Cortex of kidney (tissue), 1 donor: ENCODE measurements at places on chromosomes 4 and X.

DNA sequence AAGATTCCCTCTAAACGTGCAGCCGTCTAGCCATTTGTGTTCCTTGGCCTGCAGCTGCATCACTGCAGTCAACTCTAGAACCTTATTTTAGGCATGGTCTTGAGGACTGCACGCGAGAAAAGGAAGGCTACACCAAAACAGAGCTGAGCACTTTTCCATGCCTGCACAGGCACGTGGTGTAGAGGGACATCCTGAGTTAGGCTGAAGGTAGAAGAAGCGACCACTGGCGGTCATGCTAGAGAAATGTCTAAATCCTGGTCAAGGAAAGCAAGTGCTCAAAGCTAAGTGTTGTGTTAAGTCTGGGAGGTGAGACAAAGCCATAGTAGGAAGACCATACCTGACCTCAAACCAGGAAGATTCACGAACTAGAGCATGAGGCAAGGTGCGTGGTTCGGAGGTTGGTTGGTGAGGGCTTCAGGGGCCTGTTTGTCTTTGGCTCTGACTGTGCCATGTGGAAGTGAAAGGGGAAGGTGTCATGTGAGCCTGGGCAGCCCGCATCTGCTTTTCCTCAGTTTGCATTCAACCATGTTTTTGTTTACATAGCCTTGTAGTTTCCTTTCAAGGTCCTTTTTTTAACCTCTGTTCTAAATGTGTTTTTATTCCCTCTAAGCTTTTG, 203.8 kb downstream of the AASDH start:
- no peak for DNase-seq

DNA sequence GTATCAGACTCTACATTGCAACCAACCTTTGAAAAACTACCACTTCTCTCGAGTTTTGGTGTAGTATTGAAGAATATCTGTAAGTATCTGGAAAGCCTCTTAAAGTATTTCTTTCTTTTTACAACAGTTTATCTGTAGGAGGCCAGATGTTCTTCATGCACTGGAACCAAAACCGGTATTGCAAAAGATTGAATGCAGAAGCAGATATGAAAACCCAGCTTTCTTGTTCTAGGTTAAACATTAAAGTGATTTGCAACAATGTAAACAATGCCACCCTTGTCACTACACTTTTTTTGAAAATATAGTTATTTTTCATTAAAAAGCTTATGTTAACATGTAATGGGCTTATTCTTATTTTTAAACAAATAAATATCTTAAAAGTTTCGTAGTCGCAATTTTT, 27.2 kb downstream of the PLS3 start:
- DNase-seq: no peak

GRCh38 chr4:185467101-185467500, 4.4 kb downstream of the CCDC110 start:
- DNase-seq: no peak

GRCh38 chrX:129099207-129099606, 424.1 kb downstream of the SMARCA1 start:
- DNase-seq: no peak

DNA sequence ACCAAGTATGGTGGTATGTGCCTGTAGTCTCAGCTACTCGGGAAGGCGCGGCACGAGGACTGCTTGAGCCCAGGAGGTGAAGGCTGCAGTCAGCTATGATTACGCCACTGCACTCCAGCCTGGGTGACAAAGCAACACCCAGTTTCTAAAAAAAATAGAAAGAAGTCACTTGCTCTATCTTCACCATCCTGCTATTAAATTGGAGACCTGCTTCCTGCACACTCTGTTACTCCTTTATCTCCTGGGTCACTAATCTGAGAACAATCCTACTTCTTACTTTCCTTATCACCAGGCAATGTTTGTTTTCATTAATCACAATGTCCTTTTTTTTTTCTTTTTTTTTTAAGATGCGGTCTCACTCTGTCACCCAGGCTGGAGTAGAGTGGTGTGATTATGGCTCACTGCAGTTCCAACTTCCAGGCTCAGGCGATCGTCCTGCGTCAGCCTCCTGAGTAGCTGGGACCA, 16.2 kb downstream of the PRKX start:
- no peak for DNase-seq

DNA sequence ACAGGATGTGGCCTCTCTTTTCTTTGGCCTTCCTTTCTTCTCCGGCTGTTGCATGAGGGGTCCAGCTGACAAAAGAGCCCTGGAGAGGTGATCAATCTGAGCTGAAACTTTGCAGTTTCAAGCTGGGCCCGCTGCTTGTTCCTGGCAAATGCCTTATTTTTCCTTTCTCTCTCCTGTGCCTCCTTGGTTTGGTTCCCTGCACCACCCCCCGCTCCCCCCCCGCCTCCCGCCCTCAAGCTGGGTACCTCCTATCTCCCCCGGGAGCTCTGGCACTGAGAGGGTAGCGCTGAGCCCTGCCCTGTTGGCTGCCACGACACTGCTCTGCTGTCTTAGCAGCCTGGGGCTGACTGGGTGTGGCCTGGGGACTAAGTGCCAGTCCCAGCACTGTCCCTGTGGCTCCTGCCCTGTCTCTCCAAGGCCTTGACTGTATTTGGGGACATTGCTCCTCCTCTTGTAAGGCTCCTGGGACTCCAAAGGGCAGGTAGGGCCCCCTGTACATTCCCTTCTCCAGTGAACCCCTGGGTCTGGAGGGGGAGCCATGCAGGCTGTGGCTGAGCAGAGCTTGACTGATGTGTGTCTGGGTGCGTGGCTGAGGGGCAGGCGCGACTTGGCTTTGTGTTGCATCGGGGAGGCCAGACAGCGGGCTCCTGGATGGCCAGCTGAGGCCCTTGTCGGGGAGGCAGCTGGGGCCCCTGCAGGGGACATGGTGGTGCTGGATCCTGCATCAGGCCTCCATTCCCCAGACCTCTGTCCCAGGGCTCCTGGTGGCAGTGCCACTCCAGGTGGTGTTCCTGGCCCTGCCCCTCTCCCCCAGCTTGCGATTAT, 1.1 kb downstream of the PLXNA3 start:
- no peak for DNase-seq

DNA sequence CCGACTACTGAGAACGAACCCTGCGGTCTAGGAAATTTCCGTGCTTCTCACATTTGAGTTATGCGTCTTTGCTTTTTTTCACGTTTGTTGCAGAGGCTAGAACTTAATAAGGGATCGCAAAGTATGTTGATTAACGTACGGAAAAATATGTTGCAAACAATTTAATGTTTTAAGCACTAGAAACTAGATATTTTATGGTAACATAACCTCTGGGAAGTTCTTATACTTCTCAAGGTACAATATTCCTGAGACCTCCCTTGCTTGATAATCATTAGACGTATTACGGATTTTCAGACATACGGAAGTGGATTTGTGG, 639 bp upstream of the PRDM5 start:
- no peak for DNase-seq

DNA sequence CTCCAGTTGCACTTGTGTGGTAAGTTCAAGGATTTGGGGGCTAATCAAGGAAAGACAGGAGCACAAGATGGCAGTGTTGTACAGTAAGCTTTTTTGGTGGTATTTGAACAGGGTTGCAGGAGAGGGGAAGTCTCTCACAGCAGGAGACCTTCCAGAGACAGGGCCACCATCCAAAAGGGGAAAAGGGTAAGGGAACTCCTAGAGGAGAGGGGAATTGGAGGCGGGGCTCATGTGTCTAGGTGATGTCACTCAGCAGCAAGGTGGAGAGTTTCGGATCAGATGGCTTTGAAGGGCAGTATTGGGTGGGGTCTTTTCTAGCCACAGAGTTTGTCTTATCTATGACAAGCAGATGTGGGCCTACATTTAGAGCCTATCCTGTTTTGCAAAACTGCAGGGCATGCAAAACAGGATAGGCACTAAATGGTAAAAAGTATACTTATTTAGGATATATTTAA, 13.4 kb upstream of the RNF175 start:
- DNase-seq: no peak

DNA sequence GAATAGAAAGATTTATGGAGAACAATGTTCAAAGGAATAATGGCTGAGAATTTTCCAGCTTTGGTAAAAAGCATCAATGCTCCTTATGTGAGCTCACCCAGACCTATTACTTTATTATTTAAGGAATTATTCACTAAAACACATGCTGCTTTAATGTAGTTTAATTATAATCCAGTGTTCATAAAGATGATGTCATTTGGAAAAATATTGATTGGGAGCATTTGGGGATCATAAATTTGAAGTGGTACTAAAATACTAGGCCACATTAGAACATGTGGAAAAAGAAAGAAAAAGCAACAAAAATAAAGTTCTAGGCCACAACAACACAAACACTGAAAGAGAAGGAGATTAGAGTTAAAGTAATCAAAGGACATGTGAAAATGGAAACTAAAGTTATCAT, 20.0 kb downstream of the SLC38A5 start:
- DNase-seq: no peak

- peak; percentile 11 for DNase-seq
Observed at GRCh38 chrX:109732807-109733612, at the start of gene ACSL4. Gene ACSL4, minus strand, starts transcription at chrX:109733257. Its CDS starts 49,894 bp downstream, at chrX:109683363.

DNA sequence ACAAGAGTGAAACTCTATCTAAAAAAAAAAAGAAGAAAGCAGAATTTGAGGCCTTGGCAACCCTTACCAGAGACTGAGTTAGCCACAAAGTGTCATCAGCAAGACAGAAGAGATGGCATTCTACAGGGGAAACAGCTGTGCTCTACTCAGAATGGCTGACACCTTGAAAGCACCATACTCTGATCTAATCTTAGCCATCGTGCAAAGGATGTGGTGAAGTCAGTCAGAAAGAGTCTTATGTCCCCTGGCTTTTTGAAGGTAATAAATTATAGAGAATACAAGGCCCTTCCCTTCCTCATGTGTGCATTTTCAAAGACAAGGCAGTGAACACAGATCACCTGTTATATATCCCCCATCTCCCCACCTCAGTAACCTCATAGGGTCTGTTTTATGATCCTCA, 13.2 kb downstream of the CLNK start:
- DNase-seq: no peak

DNA sequence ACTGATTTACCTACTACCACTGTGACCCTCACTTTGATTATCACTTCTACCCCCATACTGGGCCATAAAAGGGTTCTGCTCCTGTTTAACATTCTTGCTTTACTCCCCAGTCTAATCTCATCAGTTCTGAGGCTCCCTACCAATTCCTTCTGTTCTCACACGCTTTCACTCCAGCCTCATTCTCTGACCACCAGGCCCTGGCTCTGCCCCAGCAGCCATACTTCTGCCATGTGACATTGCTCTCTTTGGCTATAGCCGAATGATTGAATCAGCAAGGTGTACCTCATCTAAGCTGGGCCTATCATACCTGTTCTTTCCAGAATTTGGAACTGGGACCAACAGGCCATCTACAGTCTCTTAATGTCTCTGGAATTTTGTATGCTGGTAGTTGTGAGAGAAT, 14.4 kb upstream of the ELF2 start:
- DNase-seq: no peak

- DNase-seq: no peak
Observed at GRCh38 chr4:155875878-155876277, 9.8 kb upstream of the ASIC5 start.

DNA sequence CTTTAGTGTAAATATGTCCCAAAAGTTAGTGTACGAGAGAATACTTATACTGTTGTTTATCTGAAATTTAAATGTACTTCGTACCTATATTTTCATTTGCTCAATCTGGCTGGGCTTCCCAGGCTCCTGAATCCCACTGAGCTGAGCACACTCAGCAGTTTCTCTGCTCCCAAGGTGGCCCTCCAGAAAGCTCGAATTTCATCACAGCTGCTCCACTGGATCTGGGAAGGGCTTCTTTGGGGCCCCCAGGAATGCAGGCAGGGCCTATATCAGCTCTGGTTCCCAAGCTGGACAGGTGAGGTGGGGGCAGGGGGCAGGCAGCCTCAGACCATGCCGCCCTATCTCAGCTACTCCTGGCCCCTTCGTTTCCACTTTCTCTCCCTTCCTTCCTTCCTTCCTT, 1.5 kb upstream of the FATE1 start:
- DNase-seq: no peak

DNA sequence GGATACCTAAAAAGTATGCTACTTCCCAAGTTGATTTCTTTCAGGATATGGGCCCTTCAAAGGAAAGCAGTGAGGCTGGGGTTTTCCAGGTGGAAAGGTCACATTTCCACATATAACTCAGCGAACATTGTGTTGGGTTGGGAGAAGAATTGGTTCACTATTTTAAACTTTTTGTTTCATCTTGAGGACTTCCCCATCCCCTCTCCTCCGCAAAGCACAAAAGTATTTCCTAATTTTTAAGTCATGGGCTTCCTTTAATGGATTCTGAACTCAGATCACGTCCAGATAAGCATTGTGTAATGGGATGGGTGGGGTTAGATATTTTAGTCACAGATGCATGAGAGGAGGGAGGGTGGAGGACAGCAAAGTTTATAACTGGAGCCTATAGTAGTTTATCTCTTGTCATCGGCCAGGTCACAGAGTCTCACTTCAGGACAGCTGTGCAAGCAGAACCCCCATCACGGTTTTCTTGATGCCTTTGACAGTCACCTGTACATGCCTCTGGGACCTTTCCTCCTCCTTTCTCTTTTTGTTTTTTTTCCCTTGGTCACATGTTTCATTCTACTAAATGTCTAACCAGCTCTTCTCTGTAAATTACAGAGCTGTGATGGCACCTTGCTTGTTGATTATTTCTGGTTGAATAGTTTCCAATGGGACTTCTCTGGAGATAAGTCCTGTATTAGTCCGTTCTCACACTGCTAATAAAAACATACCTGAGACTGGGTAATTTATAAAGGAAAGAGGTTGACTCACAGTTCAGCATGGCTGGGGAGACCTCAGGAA, 115.4 kb downstream of the PTTG2 start:
- no peak for DNase-seq

- DNase-seq: no peak
Observed at GRCh38 chr4:80115368-80116181, 42.5 kb upstream of the ANTXR2 start.

DNA sequence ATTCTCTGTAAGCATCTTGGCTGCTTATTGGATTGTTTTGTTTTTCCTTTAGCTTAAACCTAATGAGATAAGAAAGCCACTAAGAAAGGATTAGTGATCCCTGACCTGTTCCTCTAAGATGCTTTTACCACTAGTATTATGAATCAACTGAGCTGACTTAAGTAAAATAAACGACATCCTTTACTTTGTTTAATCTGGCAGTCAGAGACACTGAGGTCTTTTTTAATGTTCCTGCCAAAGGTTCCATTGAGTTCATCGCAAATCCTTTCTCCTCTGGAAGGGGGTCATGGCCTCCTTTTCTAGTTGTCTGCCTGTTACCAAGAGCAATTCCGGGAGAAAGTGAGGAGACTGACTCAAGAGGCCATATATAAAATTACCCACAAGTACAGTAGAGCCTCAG, 1038.3 kb upstream of the SLIT2 start:
- no peak for DNase-seq

- DNase-seq: no peak
Observed at GRCh38 chr4:8107146-8107657, 51.4 kb downstream of the ABLIM2 start.

- no peak for DNase-seq
Observed at GRCh38 chrX:133185938-133186337, 32.2 kb downstream of the TFDP3 start.

DNA sequence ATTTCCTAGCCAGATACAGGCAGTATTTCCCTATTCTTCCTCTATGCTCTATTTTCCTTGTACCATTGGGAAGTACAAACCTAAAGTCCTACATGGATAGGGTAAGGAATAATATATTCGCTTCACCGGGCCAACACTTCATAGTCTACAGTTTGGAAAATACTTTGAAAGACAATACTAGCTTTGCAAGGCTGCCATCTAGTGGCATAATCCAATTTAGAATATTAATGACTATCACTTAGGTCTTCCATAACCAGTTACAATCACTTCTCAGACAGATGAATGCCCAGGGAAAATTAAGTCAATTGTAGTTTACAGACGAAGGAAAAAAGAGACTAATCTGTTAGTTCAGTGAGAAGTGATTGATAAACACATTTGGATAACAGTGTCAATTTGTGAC, 141.0 kb upstream of the FAM47C start:
- no peak for DNase-seq
